ENCODE measurements at places on chromosomes 11 and 22.

- DNase-seq = no peak
These were observed 11.3 kb downstream of the FAR1 start for GRCh38 chr11:13679768-13680167.

- DNase-seq = no peak
These were observed 53.9 kb upstream of the ANO1 start for GRCh38 chr11:70024036-70024772.

DNA sequence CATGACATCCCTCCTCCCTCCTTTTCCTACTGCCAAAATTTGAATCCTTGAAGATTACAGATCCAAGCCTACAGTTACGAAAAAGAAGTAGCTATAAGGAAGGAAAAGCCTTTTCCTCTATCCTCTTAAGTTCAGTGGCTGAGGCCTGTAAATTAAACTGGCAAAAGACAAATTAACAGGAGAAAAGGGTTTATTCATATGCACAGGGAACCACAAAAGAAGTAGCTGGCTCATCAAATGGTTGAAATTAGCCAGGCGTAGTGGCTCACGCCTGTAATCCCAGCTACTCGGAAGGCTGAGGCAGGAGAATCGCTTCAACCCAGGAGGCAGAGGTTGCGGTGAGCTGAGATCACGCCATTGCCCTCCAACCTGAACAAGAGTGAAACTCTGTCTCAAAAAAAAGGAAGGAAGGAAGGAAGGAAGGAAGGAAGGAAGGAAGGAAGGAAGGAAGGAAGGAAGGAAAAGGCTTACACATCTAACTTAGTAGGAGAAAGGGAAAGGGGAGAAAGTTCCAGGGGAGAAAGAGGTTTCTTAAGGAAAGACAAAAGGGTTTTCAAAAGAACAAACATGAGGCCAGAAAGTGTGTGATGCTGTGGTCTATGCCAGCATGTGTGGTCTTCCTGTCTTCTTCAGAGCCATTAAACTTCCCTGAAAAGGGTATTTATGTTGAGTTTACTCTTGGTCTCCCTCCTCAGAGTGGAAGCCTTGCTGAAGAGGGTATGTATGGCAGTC, 5.1 kb upstream of the SMPD1 start:
- DNase-seq = no peak

- DNase-seq = no peak
These were observed 604.9 kb downstream of the BUD13 start for GRCh38 chr11:116167706-116168458.

GRCh38 chr22:49132009-49132408, 695.7 kb downstream of the BRD1 start:
- DNase-seq = no peak

DNA sequence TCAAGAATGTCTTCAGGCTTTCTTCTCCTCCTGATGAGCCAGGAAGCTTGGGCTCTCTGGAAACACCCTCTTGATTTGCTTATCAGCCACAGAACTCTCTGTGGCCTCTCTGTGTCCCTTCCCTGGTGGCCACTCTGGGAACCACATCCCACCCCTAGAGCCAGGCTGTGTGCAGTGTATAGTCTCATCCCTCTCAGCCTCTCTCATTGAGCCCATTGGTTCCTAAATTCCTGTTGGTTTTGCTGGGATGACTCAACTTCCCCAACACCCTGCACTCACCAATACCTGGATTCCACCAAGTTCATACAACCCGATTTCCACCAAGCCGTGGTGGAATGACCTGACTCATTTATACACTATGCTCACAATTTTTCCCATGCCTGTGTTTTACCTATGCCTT, 5.2 kb downstream of the IRAG1 start:
- no peak for DNase-seq

DNA sequence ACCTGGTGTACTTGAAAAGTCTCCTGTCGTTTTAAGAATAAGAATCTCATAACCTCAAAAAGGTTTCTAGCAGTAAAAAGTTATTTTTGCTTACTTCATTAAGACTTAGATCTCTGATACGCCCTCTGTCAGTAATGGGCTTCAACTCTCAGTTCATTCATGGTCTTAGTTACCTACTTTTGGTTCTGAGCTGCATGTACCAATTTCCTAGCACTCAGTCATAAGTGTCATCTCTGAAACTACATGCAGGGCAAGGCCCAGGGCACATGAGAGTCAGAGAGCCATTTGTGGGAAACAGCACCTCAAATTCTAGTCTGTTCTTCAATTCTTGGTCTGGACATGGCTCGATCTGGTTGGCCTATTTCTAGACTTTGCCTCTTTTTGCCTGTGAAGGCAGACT, 838.4 kb downstream of the FAM181B start:
- no peak for DNase-seq

GRCh38 chr22:40764763-40765441, 54.2 kb downstream of the SLC25A17 start:
- DNase-seq = no peak

GRCh38 chr11:114083391-114084252, 24.1 kb downstream of the ZBTB16 start:
- DNase-seq = no peak

DNA sequence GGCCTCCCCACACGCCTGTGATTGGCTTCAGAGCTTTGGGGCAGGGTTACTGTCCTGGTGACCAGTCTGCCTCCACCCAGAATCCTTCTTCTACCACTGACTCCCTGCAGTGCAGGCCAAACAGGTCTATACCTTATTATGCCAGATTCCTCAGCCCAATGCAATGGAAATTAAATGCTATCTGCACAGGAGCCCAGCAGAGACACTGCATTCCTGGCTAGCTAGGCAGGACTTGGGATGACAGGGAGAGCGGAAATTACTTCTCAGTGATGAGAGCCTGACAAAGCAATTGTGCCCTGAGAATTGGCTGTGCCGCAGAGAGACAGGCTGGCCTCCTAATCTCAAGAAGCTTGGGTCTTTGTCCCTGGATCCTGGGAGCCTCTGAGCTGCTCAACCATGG, 143.8 kb upstream of the NCAM1 start:
- no peak for DNase-seq

GRCh38 chr11:46331282-46331984, 15.8 kb upstream of the DGKZ start:
- no peak for DNase-seq

GRCh38 chr22:37641561-37641949, 2.1 kb downstream of the SH3BP1 start:
- DNase-seq = no peak

DNA sequence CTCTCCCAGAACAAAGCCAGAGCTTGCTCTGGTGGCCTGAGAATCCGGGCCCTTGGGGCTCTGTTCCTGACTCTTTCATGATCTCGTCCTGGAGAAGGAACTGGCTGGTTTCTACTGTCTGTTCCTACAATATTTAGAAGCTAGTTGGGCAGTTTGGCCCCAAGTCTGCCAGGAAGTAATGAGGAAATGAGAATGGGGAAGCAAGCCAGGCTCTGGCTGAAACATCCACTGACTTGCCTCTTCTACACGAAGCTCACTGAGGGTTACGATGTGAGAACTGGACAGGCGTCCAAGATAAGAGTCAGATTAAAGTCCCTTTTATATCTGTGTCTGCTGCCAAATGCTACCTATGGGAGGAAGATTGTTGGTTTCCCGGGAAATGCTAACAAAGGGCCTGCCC, 110.0 kb upstream of the KIRREL3 start:
- peak; percentile 39 for DNase-seq

- no peak for DNase-seq
These were observed 10.8 kb downstream of the PANX1 start for GRCh38 chr11:94139416-94139815.

GRCh38 chr22:38353142-38353629, 36.0 kb upstream of the CSNK1E start:
- DNase-seq = peak; percentile 37

GRCh38 chr22:23626286-23626975, 5.7 kb downstream of the DRICH1 start:
- DNase-seq = no peak

- no peak for DNase-seq
These were observed 62.7 kb downstream of the SPECC1L start for GRCh38 chr22:24333301-24333700.

GRCh38 chr11:12410006-12410728, 32.8 kb downstream of the PARVA start:
- DNase-seq = no peak

- no peak for DNase-seq
These were observed 34.7 kb upstream of the WNT7B start for GRCh38 chr22:46011627-46012181.

GRCh38 chr11:125253795-125254525, 89.4 kb downstream of the PKNOX2 start:
- no peak for DNase-seq

GRCh38 chr22:41302021-41302767, 869 bp downstream of the ZC3H7B start:
- no peak for DNase-seq

DNA sequence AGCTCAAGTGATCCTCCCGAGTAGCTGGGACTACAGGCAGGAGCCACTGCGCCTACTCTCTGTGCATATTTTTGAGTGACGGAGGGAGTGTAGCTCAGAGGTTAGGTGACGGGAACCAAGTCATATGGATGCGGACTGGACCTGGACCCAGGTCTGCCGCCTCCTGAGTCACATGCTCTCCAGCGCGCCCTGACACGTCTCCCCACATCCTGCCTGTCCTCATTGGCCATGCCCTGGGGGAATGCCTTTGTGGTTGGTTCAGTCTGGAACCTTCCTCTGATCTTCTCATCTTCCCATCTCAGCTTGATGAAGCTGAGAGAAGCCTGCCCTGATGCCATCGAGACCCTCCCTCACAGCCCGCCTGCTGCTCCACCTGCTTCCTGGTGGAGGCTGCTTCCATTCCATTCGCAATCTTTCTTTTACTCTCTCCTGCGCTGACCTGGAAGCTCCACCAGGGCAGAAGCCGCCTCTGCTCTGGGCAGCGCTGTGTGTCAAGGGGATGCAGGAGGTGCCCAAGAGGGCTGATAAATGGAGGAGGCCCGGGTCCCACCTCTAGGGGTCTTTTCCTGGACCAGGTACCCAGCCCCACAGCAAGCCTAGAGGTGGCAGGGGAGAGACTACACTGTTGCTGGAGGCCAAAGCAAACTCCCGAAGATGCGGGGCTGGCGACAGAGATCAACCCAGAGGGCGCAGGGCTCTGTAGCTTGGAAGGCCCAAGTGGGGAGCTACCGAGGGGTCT, 13.9 kb upstream of the BAIAP2L2 start:
- no peak for DNase-seq

DNA sequence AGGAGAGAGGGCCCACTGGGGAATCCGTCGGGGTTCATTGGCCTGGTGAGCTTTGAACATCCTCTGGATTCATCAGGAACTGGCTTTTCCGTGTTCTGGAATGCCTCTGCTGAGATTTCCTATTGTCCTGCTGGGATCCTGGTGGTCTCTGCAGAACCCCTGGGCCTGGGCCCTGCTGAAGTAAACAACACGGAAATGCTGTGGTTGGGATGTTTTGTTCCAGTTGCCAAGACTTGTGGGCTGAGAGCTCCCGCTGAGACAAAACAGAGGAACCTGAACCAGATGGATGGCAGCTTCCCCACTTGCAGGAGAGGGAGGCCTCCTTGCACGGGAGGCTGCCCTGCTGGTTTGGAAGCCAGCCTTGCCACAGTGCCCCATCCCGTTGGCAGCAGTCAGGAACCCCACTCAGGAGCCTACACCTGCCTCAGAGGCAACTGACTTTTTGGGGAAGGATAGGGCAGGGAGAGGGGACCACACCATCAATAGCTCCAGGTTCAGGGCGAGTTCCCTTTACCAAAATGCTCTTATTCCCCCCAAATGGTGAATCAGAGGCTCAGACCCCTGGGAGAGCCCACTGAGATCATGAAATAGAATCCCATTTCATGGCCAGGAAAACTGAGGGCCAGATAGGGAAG, 60.7 kb downstream of the LRRC32 start:
- no peak for DNase-seq

DNA sequence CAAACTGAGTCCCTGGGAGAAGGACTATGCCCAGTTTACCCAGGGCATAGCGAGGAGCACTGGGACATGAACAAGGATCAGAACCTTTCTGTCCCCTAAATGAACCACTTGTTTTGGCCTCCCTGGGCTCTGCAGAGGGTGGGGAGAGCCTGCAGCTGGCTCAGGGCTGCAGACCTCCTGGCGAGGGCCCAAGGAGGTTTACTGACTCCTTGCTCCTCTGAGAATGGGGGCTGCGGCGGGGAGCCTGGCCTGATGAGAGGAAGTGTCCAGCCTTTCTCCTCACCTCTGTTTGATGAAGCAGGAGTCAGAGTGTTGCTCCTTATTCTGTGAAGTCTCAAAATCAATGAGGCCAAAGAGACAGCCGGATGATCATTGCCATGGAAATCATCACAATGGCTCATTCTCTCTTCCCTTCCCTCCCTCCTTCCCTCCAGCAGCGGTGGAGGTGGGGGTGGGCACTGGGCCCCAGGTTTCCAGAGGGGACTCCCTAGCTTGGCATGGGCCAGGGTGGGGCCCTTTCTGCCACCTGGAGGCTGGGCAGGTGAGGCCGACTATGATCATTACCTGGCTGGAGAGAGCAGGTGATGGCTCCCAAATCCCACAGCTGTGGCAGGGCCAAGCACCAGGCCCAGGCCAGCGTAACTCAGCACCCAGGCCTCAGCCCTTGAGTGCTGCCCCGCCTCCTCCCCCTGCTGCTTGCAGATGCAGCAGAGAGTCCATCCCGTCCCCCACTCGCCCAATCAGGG, 169.7 kb downstream of the CEP164 start:
- DNase-seq = no peak

DNA sequence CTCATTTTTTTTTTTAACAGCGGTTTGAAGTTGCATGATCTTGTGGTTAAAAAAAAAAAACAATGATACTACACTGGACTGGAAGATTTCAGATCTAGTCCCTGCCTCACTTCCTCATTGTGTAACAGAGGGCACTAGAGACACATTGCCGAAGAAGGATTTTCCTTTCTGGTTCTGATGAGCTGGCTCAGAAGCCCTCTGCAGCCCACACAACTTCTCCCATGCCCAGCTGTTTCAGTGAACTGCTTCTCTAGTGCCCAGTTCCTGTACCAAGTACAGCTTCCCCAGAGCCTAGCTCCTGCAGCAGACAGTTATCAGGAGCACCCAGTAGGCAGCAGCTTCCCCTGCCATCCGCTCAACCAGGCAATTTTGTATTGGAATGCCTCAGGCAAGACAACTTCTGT, 29.5 kb upstream of the ANO5 start:
- peak; percentile 95 for DNase-seq

GRCh38 chr11:16295592-16295991, 60.8 kb downstream of the SOX6 start:
- no peak for DNase-seq

- DNase-seq = no peak
These were observed 8.4 kb downstream of the TSPAN32 start for GRCh38 chr11:2310073-2310785.

DNA sequence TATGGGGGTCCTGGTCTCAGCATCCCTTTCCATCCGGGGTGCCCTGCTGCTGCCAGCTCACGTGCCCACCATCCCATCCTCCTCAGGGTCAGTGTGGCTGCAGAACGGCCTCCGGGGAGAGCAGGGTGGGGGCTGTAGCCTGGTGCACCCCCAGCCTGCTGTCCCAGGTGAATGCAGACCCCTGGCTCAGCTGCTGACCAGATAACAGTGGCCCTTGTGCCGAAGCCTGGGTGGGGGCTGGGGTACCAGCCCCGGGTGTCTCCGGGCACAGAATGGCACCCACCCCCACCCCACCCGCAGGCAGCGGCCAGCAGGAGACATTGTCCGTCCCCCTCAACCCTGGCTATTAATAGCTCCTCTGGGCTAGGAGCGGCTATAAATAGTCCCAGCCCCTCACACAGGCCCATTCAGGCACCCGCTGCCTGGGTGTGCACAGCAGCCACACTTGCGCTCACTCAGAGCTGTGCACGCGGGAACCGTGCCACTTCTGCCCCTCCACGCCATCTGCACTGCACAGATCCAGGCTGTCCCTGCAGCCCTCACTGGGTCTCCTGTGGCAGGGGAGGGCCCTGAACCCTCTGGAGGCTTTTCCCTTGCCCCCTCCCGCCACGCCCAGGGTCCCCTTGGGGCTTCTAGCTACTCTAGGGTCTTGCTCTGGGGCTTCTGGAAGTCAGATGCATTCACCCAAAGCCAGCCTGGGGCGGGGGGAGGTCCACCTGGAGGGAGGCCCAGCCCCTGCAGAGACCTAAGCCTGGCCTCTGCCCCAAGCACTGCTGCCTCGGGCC, 18.7 kb downstream of the CRELD2 start:
- DNase-seq = no peak

Measured in AML-193 (cell line).